B cell (primary cell): ENCODE measurements at places on chromosomes 4 and X. TPM values are rescaled to one million over a fixed set of nuclear protein-coding genes. Genes with fewer than 3 reads are reported as not detected.

- H3K27me3 ChIP-seq, result no peaks in the 10 kb centered on the region
- no peak overlapping the region for H3K27ac ChIP-seq
- H3K36me3 ChIP-seq, result no peaks in the 10 kb centered on the region
- H3K4me3 ChIP-seq, result no peak overlapping the region
Measured at GRCh38 chrX:7218321-7219152, 70.6 kb upstream of the PUDP start.

Gene FGF2
- total RNA-seq, result not detected in 2 replicates

Gene SOD3
- total RNA-seq, result not detected in 2 replicates

DNA sequence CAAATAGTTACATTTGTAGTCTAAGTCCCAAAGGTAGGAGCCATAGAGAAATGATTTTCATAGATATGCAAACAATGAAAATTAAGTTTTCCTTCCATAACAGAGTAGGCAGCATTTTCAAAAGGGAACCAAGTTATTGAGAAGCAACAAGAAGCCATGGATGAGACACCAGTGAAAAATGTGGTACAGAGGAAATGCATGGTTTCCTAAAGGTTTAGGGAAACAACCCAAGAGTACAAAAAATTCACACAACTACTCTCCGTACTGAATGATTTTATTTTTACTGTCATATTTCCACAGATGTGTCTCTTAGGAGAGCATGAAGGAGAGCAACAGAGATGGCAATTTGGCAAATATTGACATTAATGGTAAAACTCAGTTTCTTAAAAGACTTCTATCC, 1408.9 kb upstream of the PCDH7 start:
- no peaks in the 10 kb centered on the region for H3K27me3 ChIP-seq
- H3K4me3 ChIP-seq, result no peak overlapping the region
- no peak overlapping the region for H3K27ac ChIP-seq
- no peaks in the 10 kb centered on the region for H3K36me3 ChIP-seq

- H3K4me1 ChIP-seq, result no peaks in the 10 kb centered on the region
- no peak overlapping the region for H3K4me3 ChIP-seq
- H3K27me3 ChIP-seq, result no peaks in the 10 kb centered on the region
- DNase-seq, result no peak
Measured at GRCh38 chr4:54550395-54551171, 107.2 kb upstream of the KIT start.

DNA sequence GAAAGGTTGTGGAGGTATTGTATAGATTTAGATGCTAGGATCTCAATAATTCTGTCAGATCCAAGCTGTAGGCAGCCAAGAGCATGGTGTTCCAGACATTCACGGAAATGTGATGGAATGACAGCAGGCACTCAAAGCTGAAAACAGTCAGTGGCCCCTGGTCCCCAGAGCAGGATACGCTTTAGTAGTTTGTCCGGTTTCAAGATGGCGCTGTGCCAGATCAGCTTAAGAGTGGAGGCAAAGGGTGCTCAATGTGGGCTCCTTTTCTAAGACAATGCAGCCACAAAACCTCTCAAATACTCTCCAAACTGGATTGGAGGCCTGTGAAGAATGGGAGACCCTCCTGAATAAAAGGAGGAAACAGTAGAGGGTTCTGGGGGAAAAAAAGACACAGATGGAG, 291.2 kb upstream of the HS3ST1 start:
- no peak for DNase-seq
- H3K27ac ChIP-seq, result no peak overlapping the region

GRCh38 chrX:149511081-149511480, 6.0 kb upstream of the IDS start:
- no peaks in the 10 kb centered on the region for H3K36me3 ChIP-seq
- H3K4me1 ChIP-seq, result no peaks in the 10 kb centered on the region
- H3K4me3 ChIP-seq, result no peak overlapping the region
- no peaks in the 10 kb centered on the region for H3K27me3 ChIP-seq
- no peak for DNase-seq

DNA sequence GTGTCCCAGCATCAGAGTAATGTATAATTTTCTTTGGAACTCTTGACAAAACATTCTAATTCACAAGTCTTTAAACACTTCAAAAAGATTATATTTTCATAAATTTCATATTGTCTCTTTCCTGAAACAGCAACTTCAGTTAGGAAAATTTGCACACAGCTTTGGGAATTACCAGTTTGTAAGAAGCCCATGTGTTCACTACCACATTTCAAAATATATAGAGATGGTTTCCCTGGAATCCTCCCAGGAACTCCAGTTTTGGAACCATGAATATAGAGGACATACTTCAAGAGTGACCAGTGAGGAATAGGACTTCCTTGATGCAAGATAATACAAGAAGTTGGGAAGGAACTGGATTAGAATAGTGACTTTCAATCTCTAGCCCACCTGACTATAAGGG, 28.7 kb upstream of the HPGDS start:
- H3K27ac ChIP-seq, result no peak overlapping the region
- no peaks in the 10 kb centered on the region for H3K4me1 ChIP-seq
- no peaks in the 10 kb centered on the region for H3K36me3 ChIP-seq
- DNase-seq, result no peak
- H3K27me3 ChIP-seq, result no peaks in the 10 kb centered on the region
- H3K4me3 ChIP-seq, result no peak overlapping the region

- H3K36me3 ChIP-seq, result no peaks in the 10 kb centered on the region
- no peak overlapping the region for H3K27ac ChIP-seq
- H3K4me3 ChIP-seq, result no peak overlapping the region
- no peaks in the 10 kb centered on the region for H3K27me3 ChIP-seq
Measured at GRCh38 chr4:63717384-63717783, 691.9 kb downstream of the TECRL start.

Gene PTCHD1
- not detected in 2 replicates for total RNA-seq

Gene FHDC1
- total RNA-seq, result 0.56 and 0.57 TPM in 2 replicates

Gene CT45A2
- total RNA-seq, result not detected in 2 replicates

Gene MGARP
- total RNA-seq, result not detected in 2 replicates

DNA sequence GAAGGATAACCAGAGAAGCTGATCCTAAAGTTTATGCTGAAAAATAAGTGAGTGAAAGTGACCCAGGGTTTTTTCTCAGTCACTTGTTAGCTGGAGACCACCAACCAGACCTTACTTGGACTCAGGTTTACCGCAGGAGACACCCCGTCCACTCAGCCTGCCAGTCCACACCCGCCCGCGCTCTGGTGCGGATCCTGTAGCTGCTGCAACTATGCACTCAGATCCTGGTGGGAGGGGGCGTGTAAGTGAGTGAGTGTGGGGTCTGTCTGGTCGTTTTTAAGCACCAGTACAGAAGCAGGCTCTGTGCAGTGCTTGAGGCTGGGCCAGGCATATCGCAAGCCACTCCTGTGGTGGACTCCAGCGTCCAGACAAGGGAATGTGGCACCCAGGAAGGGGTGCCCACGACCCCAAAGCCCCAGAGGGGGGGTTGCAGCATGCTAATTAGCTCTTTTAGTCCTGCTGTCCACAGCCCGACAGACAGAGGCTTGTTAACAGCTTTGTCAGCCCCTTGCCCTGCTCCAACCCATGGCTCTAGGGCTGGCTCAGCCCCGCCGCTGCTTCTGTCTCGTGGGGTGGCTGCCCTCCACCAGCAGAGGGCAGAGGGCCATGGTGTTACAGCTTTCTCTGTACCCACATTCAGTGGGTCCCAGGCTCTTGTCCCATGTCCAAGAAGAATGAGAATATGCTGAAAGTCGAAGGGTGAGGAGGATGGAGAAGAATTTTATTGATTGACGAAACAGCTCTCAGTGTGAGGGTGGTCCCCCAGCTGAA, 40.4 kb upstream of the PPP1R2C start:
- no peaks in the 10 kb centered on the region for H3K27me3 ChIP-seq
- no peak overlapping the region for H3K4me3 ChIP-seq

- no peaks in the 10 kb centered on the region for H3K27me3 ChIP-seq
- H3K4me1 ChIP-seq, result no peaks in the 10 kb centered on the region
- no peak for DNase-seq
- H3K27ac ChIP-seq, result no peak overlapping the region
- H3K4me3 ChIP-seq, result no peak overlapping the region
Measured at GRCh38 chr4:118955515-118955914, 66.9 kb downstream of the SYNPO2 start.

Gene NXF2
- total RNA-seq, result not detected in 2 replicates

DNA sequence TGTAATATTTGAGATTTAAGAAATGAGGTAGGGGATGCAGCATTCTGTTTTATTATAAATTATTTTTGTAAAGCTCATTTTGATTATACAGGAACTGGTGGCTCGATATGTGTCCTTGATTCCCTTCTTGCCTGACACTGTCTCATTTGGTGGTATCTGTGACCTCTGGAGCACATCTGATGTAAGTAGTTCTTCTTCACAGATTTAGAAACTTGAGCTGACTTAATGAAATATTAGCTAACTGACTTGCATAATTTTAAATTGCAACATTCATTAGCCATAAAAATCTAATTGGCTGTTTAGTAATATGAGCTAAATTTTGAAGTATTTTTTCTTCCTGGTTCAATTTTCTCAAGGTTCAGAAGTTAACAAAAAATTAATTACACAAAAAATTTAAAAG, 69.1 kb downstream of the FBXL5 start:
- no peak overlapping the region for H3K4me3 ChIP-seq
- H3K36me3 ChIP-seq, result no peaks in the 10 kb centered on the region
- no peaks in the 10 kb centered on the region for H3K27me3 ChIP-seq

Gene BMPR1B
- total RNA-seq, result not detected in 2 replicates

DNA sequence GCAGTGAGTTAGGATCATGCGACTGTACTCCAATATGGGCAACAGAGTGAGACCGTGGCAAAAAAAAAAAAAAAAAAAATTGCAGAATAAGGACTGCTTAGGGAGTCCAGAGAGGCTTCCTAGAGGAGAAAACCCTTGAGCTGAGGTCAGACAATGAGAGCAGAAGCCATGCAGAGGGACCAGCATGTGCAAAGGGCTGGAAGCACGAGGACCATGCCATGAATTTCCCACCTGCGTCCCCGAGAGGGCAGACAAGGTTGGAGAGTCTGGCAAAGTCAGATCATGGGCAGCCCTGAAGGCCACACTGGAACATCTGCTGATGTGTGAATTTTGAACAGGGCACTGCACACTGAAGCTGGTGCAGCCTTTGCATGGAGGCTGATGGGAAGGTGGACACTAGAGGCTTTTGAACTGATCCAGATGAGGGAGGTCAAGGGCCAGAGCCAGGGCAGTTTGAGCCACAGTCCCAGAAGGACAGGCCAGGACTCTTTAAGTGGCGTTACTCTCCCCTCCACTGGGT, 6.5 kb upstream of the JAKMIP1 start:
- H3K27me3 ChIP-seq, result no peaks in the 10 kb centered on the region
- H3K4me1 ChIP-seq, result no peaks in the 10 kb centered on the region
- no peak overlapping the region for H3K27ac ChIP-seq
- no peaks in the 10 kb centered on the region for H3K36me3 ChIP-seq

GRCh38 chr4:48877827-48878535, 28.6 kb downstream of the OCIAD2 start:
- H3K4me1 ChIP-seq, result no peaks in the 10 kb centered on the region
- no peaks in the 10 kb centered on the region for H3K27me3 ChIP-seq
- no peak overlapping the region for H3K4me3 ChIP-seq
- H3K36me3 ChIP-seq, result no peaks in the 10 kb centered on the region

DNA sequence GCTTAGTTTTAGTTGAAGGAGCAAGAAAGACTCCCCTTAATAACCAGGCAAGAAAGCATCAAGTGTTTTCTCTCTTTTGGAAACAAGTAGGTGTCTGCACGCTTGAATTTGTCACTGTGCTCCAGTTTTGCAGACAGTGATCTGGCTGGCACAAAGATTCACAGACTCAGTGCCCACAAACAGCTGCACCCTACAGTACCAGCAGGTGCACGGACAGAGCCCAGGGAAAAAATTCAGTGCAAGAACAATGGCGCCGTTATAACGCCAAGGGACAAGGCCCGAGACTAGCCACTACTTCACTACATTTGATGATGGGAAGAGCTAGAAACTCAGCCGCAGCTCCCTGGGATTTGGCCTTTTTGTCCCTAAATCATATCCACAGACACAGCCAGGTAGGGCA, 56.0 kb downstream of the ZNF827 start:
- H3K27me3 ChIP-seq, result no peaks in the 10 kb centered on the region
- H3K4me1 ChIP-seq, result peaks cover 22% of the 10 kb centered on the region
- H3K36me3 ChIP-seq, result peaks cover 13% of the 10 kb centered on the region
- H3K4me3 ChIP-seq, result no peak overlapping the region
- no peak overlapping the region for H3K27ac ChIP-seq

GRCh38 chrX:21943460-21944135, 3.1 kb downstream of the SMS start:
- H3K36me3 ChIP-seq, result no peaks in the 10 kb centered on the region
- H3K27ac ChIP-seq, result no peak overlapping the region
- no peaks in the 10 kb centered on the region for H3K27me3 ChIP-seq
- H3K4me3 ChIP-seq, result no peak overlapping the region
- H3K4me1 ChIP-seq, result peaks cover 23% of the 10 kb centered on the region
- no peak for DNase-seq

DNA sequence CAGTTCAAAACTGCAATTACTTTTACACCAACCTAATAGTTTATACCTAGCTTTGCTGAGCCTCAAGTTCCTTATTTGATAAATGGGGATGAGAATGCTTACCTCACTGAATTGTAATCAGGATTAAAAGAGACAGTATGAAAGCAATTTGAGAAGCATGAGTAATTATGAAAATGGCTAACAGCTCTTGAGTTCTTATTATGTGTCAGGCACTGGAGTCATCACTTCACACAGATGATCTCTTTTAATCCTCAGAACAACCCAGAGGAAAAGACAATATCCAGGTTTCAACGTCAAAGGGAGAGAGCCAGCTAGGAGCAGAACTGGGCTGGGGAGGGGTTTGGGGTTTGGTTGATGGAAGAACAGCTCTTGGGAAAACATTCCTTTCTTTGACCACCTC, 221.0 kb upstream of the NWD2 start:
- no peaks in the 10 kb centered on the region for H3K36me3 ChIP-seq
- H3K27ac ChIP-seq, result no peak overlapping the region
- no peak for DNase-seq
- H3K4me3 ChIP-seq, result no peak overlapping the region

DNA sequence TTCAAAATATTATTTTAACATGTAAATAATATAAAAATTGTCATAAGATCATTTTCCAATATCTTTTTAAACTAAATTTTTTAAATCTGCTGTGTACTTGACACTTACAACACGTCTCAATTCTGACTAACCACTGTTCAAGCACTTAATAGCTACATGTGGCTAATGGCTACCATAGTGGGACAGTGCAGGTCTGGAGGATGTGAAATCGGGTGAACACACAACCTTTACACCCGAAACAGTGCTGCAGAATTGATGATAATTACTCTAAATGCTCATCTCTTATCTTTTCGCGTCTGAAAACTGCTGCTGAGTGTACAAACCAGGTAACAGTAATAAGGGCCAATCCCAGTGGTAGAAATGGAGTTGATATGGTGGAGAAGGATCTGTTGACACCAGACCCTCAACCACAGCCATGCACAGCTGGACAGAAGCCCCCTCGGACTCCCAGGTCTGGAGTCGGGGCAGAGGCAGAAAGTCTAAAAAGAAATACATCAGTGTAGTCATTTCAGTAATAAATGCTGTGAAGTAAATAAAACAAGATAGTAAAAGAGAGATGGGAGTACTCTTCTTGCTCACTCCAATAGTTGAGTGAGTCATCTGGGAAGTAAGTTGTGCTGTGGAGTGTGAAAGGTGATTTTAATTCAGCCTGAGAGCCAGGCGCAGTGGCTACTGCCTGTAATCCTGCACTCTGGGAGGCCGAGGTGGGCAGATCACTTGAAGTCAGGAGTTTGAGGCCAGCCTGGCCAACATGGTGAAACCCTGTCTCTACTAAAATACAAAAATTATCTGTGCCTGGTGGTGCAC, 150.0 kb downstream of the CBR4 start:
- H3K36me3 ChIP-seq, result no peaks in the 10 kb centered on the region
- no peaks in the 10 kb centered on the region for H3K4me1 ChIP-seq
- no peaks in the 10 kb centered on the region for H3K27me3 ChIP-seq
- H3K4me3 ChIP-seq, result no peak overlapping the region
- H3K27ac ChIP-seq, result no peak overlapping the region
- no peak for DNase-seq

- H3K4me3 ChIP-seq, result no peak overlapping the region
- no peaks in the 10 kb centered on the region for H3K4me1 ChIP-seq
- no peaks in the 10 kb centered on the region for H3K36me3 ChIP-seq
Measured at GRCh38 chr4:101660607-101661006, 129.9 kb upstream of the BANK1 start.
